ENCODE measurements at places on chromosomes 1 and 21.
A peak's percentile ranks its signal among the peaks of the same experiment; 100 is the strongest.

GRCh38 chr1:223872308-223872901 lies 26.7 kb upstream of the TP53BP2 start:
- no peak for DNase-seq

GRCh38 chr1:62045574-62045973 lies 149.1 kb upstream of the L1TD1 start:
- no peak for DNase-seq

DNA sequence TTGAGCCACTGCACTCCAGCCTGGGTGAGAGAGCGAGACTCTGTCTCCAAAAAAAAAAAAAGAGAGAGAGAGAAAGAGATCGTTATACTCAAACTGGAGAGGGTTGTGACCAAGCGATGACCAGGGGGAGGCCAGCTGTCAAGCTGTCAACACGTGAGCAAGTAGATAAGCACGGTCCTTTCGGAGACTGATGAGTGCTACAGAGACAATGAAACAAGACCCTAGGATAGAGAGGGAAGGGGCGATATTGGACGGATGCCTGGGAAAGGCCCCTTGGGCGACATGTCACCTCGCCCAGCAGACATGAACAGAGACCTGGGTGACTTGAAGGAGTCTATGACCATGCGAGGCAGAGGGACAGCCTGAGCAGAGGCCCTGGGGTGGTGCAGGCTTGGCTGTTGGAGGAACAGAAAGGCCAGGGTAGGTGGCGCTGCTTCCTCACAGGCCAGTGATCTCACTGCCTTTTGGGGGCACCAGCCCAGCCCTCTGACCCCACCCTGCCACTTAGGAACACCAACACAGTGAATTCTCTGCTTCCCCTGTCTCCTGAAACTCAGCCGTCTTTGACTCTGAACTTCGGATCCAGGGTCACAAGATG lies 100.8 kb upstream of the IFFO2 start:
- no peak for DNase-seq

DNA sequence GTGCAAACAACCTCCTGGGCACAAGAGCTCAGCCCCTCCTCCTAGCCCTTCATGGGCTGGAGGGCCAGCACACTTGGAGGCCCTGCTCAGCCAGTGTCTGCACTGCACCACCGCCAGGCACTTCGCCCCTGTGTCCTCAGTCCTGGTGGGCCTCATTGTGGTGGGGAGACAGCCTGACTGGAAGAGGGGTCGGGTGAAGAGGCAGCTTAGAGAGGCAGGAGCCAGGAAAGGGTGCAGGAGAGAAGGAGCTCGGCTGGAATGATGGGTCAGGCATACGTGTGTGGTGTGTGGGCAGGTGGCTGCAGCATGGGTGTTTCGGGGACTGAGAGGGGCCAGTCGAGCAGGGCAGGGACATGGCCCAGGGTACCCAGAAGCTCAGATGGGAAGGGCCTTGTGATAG lies 4.1 kb downstream of the WNT3A start:
- DNase-seq: no peak

- DNase-seq: no peak
These were observed 35.3 kb downstream of the B3GALNT2 start for GRCh38 chr1:235468970-235469369.

GRCh38 chr1:158951956-158952355 lies 20.6 kb downstream of the PYHIN1 start:
- peak; percentile 65 for DNase-seq

- no peak for DNase-seq
These were observed 46.7 kb downstream of the TRIT1 start for GRCh38 chr1:39836595-39837110.

- DNase-seq: no peak
These were observed 63.8 kb upstream of the MPC2 start for GRCh38 chr1:168000656-168001055.

DNA sequence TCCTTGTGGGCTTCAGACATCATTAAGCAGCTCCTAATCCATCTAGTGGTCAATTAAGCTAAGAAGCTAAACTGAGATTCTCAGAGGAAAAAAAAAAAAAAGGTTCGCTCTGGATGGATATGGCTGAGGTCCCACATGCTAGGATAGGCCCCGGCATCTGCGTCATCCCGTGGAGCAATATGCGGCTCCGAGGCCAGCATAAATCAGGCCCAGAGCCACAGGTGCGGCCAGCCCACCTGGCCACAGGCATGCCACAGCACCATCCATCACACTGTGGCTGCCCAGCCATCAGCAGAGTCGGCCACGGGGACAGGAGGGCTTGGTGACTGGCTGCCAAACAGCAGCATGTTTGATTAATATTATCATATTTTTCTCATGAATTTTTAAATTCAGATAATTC lies 106.9 kb upstream of the TIAM1 start:
- no peak for DNase-seq

- DNase-seq: no peak
These were observed 35.4 kb upstream of the APOBEC4 start for GRCh38 chr1:183688341-183689060.

All from germinal center (tissue), 1 donor.